ENCODE measurements at places on chromosomes 12 and 14.
A peak's percentile ranks its signal among the peaks of the same experiment; 100 is the strongest.

- no peak for DNase-seq
These were observed 218.9 kb upstream of the TMTC1 start for GRCh38 chr12:30002677-30003076.

- DNase-seq: peak; percentile 50
These were observed at the start of gene RASAL1 for GRCh38 chr12:113135178-113136127. Gene RASAL1, minus strand, starts transcription at chr12:113135761. Its CDS starts 299 bp downstream, at chr12:113135462.

DNA sequence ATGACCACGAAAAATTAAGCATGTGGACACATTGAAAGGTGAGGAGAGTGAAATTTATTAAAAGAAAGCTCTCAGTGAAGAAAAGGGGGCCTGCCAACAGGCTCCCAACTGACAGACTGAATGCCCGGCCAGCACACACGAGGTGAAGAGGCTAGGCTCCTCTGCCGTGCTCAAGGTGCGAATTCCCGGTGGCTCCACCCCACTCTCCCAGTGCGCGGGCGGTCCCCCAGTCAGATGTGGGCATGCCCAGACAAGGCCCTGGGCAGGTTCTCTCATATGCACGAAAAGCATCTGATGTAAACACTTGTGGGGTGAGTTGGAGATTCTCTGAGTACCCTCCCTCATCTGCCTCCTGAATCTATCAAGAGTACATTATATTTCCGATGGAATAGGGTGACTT is 48.5 kb upstream of the OSBPL8 start:
- DNase-seq: no peak

DNA sequence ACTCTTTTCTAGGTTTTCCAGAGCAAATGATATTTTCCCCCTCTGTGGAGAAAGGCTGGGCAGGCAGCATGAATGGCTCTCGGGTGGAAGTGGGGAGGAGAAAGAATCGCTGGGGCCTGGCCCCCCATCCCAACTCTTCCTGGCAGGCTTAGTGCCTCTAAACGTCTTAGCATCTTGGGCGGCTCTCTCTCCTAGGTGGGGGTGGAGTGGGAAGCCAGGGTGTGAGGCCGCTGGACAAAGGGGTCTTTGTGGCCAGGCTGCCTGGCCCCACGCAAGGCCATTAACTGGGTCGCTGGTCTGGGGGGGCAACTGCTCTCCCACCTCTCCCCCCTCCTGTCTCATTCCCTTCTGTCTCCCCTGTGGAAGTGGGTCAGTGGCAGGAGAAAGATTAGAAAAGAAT is 4.7 kb downstream of the LRP1-AS start:
- DNase-seq: no peak

DNA sequence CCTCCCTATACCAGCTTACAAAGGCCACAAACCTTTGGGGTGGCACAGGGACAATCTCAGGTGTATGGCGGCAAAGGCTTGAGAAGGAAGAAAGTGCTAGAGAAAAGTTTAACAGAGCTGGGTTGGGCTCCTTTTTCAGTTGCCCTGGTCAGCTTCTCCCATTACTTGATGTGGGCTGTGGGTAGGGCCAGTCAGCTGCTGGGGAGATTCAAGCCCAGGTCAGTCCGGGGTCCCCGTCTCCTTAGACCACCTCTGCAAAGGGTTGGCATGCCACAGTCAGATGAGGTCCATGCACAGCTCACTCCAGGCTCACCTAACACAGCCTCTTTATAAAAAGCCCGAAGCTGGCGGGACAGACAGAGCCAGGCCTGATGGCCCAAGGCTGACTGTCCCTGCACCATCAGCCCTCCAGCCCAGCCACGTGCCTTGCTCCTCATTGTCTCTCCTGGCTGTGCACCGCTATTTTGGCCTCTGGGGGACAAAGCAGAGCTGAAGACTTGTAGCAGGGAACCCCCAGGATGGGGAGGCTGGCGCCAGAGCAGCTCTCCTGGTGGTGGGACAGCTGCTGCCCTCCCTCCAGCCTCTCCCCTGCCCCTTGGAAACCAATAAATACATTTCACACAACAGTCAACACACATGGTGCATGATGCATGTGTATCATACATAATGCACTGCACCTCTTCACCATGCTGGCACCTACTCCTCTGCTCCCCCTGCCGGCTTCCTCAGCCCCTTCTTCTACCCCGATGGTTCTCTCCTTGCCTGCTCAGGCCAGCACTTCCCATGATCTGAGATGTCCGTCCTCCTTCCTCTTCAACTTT is 61.7 kb upstream of the DDX11 start:
- no peak for DNase-seq

GRCh38 chr14:58216544-58216943 is 16.6 kb downstream of the ACTR10 start:
- DNase-seq: no peak

GRCh38 chr12:131122631-131123030 is 168.9 kb downstream of the ADGRD1 start:
- DNase-seq: no peak

GRCh38 chr14:46661728-46662127 is 10.1 kb upstream of the RPL10L start:
- no peak for DNase-seq

DNA sequence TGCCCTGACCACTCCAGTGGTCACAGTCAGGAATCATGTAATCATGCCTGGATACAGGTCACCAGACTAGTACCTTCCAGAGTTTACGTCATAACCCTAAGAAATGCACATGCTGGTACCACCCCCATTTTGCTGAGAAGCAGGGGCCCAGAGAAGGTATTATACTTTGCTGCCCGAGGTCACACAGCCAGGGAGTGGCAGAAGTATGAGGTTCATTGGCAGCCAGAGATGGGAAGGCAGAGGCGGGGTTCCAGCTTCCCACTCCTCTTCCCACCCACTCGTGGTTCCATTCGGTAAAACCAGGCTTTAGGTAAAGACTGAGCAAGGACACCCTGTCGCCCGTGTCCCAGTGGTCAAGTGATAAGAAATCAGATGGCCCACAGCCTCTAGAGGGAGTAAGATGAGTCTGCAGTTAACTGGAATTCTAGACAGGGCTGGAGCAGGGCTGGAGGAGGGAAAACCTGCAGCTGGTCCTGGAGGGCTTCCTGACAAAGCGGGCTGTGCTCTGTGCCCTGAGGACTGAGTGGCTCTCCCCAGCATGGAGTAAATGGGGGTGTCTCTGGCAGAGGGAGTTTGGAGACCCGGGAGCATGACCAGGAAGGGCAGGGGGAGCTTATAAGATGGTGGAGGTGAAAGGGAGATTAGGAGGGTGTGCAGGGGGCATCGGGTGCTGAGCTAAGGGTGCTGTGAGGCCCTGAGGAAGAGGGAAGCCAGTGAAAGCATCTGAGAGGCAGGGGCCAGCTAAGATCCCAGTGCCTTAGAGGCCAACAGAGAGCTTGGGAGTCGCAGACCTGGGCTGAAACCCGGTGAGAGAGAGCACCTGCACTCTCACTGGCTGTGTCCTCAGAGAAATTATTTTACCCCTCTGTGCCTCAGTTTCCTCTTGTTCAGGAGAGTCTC is 5.7 kb downstream of the FAM222A start:
- no peak for DNase-seq

All from activated CD8-positive, alpha-beta memory T cell treated with anti-CD3 and anti-CD28 coated beads for 1 hour (primary cell).